Uterine smooth muscle cell (primary cell): ENCODE measurements at places on chromosomes 3 and 15. TPM values are rescaled to one million over a fixed set of nuclear protein-coding genes. Genes with fewer than 3 reads are reported as not detected.

The SIDT1 gene
- not detected in 2 replicates for total RNA-seq

The KBTBD13 gene
- not detected in 2 replicates for total RNA-seq

The IL17RC gene
- 43.3 and 43.7 TPM in 2 replicates for total RNA-seq

The ZNF770 gene
- 35.7 and 53.1 TPM in 2 replicates for total RNA-seq

The GLT8D1 gene
- 99.9 and 129 TPM in 2 replicates for total RNA-seq

The ZNF662 gene
- 1.9 and 2.4 TPM in 2 replicates for total RNA-seq

The ANKRD34C gene
- not detected in 2 replicates for total RNA-seq

The AAGAB gene
- total RNA-seq, result 51.2 and 61.6 TPM in 2 replicates

The SRGAP3 gene
- total RNA-seq, result 3.1 and 6.0 TPM in 2 replicates

The CAMKV gene
- not detected in 2 replicates for total RNA-seq

The ACAN gene
- total RNA-seq, result 0.25 and 3.0 TPM in 2 replicates

The DPPA2 gene
- total RNA-seq, result not detected in 2 replicates

The MITF gene
- 23.7 and 26.5 TPM in 2 replicates for total RNA-seq

The AP3B2 gene
- 0.22 and 0.75 TPM in 2 replicates for total RNA-seq

The CNTN4 gene
- total RNA-seq, result 0.12 and 1.00 TPM in 2 replicates
